ENCODE measurements at places on chromosomes 5 and 9.

DNA sequence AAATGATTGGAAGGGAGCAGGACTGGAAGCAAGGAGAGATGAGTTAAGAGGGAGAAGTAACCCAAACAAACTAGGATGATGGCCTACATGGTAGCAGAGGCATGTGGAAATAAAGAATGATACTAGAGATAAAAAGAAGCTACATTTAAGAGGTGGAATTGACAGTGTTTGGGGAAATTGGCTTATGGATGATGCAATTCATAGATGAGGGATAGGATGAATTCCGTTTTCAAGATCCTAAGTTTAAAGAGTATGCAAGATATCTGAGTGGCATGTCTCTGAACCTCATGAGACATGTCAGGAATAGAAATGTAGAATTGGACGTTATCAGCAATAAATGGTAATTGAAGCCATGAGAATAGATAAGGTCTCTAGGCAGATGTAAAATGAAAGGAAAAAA is 73.6 kb downstream of the RPS23 start:
- DNase-seq, result no peak

GRCh38 chr9:114681594-114682332 is at the start of gene TEX48:
TEX48 (minus strand) TSS chr9:114682192; CDS start chr9:114671723, 10,469 bp downstream.
- peak; percentile 82 for DNase-seq

GRCh38 chr5:160494451-160494850 is 72.8 kb downstream of the PTTG1 start:
- no peak for DNase-seq

DNA sequence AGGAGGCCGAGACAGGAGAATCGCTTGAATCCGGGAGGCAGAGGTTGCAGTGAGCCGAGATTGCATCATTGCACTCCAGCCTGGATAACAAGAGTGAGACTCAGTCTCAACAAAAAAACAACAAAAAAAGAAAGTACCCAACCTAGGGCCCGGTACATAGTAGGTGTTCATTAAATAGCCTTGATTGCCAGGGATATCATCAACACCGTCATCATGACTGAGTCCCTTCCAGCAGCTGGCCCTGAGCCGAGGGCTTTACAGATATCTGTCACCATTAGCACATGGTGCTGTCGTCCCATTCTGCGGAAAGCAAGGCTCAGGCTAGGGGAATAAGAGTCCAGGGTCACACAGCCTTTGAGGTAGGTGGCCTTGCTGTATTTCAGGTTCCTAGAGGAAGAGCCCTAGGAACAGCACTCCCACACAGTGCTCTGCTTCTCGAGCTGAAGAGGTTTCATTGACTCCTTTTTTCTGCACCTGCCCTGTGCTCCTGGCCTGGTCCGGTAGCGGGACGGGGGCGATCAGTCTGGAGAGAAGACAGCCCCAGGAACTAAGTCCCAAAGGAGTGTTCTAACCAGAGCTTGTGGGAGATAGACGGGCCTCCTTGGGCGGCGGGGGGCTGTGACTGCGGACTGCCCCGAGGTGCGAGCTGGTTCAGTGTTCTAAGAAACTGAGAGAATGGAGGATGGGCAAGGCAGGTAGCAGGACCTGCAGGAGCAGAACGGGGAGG is 48.2 kb downstream of the CXXC5 start:
- DNase-seq, result no peak

- DNase-seq, result no peak
Observed at GRCh38 chr9:1366276-1366675, 316.1 kb downstream of the DMRT2 start.

- no peak for DNase-seq
Observed at GRCh38 chr5:138170299-138170698, 8.1 kb downstream of the BRD8 start.

- DNase-seq, result no peak
Observed at GRCh38 chr5:133842846-133843611, 125.4 kb downstream of the C5orf15 start.

GRCh38 chr9:10230512-10230911 is 382.3 kb downstream of the PTPRD start:
- DNase-seq, result no peak

DNA sequence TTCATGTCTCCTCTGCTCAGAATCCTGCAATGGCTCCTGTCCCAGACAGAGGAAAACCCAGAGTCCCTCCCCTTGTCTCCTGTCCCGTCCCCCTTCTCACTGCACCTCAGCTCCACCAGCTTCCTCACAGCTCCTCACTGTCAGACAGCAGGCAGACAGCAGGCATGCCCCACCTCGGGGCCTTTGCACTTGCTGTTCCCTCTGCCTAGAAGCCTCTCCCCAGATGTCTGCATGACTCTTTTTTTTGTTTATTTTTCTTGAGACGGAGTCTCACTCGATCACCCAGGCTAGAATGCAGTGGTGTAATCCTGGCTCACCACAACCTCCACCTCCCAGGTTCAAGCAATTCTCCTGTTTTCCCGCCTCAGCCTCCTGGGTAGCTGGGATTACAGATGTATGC is 8.8 kb upstream of the SLC6A7 start:
- no peak for DNase-seq

Data from PC-3 (cell line).